Endodermal cell (in vitro differentiated cells): ENCODE measurements at places on chromosomes 1 and 21. TPM values are rescaled to one million over a fixed set of nuclear protein-coding genes. Genes with fewer than 3 reads are reported as not detected.

DNA sequence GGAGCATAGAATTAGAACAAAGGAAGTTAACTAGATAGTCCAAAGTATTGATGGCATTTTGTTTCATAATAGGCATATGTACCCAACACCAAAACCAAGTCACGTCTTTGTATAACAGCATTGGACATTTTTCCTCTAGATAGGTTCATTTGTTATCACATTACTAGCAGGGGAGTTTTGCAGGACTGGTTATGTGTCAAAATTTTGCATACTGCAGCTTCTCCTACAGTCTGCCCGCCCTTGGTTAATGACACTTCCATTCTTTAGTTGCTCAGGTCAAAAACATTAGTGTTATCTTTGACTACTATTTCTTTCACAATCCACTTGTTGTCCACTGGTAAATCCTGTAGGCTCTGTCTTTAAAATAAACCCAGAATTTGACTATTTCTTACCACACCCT, 8.9 kb downstream of the CAPZA1 start:
- H3K27me3 ChIP-seq = no peaks in the 10 kb centered on the region
- DNase-seq = no peak
- H3K4me1 ChIP-seq = no peaks in the 10 kb centered on the region
- no peak overlapping the region for H3K27ac ChIP-seq
- H3K4me3 ChIP-seq = no peak overlapping the region

DNA sequence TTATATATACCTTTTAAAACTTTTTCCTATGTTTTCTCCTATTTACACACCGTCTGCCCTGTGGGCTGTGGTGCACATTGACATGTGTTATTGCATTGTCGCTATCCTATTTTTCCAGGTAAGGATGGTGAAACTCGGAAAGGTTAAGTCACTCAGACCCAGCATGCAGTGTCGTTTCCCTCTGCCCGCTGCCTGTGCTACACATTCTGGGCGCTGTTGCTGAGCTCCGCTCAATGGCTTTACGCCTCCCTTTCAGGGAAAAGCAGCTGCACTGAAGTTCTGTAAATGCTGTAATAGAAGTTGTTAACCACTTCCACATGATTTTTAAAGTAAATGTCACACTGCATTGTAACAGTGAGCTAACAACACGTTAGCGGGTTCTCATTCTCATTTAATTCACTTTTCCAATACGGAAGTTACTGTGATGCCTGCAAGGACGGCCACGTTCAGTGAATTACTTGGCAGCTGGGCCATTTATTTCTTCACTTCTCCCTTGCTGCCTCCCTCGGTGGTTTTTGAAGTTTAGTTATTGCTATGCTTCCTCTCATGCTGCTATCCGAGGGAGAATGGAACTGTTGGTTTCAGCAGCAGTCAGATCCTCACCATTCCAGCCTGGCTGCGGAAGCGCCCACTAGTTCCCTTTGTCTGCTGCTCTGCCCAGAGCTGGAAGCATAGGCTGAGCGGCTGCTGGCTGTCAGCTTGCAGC, 288.7 kb downstream of the SPATA17 start:
- DNase-seq = peak; percentile 53
- no peak overlapping the region for H3K4me3 ChIP-seq
- peak overlapping the region; percentile 47 for H3K27ac ChIP-seq
- H3K4me1 ChIP-seq = no peaks in the 10 kb centered on the region

- no peak overlapping the region for H3K4me3 ChIP-seq
- H3K36me3 ChIP-seq = no peaks in the 10 kb centered on the region
- H3K27ac ChIP-seq = no peak overlapping the region
Measured at GRCh38 chr1:65267683-65268082, 41.7 kb upstream of the DNAJC6 start.

- no peaks in the 10 kb centered on the region for H3K27me3 ChIP-seq
- no peaks in the 10 kb centered on the region for H3K36me3 ChIP-seq
- peak overlapping the region; percentile 78 for H3K27ac ChIP-seq
- H3K4me3 ChIP-seq = peak overlapping the region; percentile 67
Measured at GRCh38 chr1:172360511-172360910, 60.0 kb upstream of the C1orf105 start.

The ALG6 gene
- 17.5 to 26.9 TPM (median 26.8 TPM) in 3 replicates for total RNA-seq

The GBP6 gene
- total RNA-seq = not detected in 2 replicates

The S100A9 gene
- not detected in 3 replicates for total RNA-seq

The LCE1C gene
- total RNA-seq = not detected in 2 replicates
